ENCODE measurements at places on chromosomes 16 and 17.

DNA sequence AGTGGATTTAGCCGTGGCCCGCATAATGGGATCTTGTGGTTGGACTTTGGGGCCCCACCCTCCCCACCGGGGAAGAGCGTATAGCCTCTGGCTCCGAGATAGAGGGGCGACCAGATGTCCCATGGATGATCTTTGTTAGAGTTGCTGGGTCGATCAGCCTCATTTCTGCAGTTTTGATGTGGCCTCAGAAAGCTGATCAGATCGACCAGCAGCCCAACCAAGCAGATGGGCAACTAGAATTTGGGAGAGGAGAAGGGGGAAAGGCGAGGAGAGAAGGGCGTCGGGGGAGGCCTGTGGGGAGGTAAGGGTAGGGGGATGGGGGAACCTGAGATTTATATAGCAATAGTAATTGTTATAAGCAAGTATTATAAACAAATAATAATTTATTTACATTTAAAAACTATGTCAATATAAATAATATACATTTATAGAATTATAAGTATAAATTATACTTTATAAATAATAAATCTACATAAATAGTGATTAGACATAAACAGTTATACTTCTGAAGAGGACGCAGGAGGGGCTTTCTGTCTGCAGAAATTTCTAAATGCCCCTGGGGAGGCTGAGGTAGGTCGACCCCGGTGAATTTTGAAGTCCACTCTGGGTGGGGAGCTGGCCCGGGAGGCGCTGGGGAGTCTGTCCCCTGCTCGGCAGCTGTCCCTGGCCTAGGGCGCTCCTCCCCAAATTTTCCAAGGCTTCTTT is 136.3 kb downstream of the KCNJ12 start:
- no peak for DNase-seq

DNA sequence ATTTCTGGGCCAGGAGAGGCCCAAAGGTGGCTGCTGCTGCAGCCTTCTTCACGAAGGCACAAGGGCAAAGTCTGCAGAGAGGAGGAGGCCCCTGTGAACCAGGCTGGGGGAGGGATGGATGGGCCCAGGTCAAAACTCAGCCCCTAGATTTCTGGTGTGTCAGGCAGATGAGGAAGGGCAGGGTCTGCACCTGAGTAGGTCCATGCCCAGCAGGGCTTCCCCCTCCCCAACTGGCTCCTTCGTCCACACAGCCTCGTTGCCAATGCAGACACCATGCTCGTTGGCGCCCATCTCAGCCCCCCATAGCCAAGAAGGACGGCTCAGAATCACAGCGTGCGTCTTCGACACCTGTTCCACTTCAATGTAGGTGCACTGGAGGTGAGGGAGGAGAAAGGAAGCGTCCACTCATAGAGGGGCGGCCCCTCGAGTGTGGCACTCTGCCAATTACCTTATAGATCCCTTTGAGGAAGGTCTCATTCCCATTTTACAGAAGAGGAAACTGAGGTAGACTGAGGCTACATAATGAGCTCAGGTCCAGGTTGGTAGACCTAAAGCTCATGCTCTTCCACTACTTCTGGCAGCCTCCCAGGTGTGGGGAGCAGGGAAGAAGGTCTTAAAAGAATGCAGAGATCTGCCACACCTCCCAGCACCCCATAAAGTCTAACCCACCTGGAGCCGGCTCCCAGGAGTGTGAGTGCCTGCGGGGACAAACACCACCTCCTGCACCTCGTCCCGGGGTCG is 902 bp downstream of the SCRN2 start:
- DNase-seq: no peak

DNA sequence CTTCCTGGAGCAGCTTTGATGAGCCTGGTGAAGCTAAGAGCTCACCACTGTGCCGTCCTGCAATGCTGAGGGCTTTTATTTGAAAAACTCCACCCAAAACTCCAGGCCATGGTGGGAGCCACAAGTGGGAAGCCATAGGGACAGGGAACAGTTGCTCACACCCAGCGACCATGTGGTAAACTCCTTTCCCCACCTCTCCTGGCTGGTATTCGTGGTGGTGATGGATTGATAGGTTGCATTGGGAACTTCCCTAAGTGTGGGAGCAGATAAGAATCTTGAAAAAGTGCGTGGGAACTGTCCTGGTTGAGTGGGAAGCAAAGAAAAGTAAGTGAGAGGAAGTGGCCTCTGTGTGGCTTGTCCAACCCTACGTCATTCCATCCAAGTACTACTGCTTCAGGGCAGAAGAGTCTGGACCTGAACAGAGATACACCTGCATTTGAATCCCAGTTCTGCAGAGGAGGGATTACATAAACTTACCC is at the start of gene CCL1:
TSS of gene CCL1 (minus strand) at position 51 of the 479 bp plus-strand sequence. CDS start 72 bp downstream, outside the sequence.
- no peak for DNase-seq

DNA sequence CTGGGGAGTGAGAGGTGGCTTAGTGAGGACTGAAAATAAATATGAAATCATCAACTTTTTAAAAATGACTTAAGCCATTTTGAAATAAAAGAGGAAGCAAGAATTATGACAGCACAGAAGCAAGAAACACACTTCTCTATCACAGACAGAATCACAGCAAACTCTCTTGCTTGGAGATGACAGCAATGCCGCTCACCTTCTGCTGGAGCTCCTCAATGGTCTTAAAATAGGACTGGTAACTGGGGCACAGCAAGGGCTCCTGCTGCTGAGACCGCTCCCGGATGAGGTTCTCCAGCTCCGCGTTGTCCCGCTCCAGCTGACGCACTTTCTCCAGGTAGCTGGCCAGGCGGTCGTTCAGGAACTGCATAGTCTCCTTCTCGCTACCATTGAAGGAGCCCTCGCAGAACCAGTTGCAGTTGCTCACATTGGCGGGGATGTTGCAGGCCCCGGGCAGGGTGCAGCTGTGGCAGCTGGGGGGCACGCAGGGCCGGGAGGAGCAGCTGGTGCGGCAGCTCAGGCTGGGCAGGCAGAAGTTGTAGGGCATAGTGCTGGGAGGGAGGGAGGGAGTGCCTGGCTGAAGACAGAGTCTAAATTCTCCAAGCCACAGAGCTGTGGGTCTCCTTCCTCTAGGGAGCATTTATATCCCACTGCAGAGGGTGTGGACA is at the start of gene KRT31:
TSS of gene KRT31 (minus strand) at position 613 of the 665 bp plus-strand sequence. CDS start at position 544, 69 bp downstream.
- no peak for DNase-seq

GRCh38 chr17:31386542-31387075 is 4.9 kb upstream of the RAB11FIP4 start:
- DNase-seq: no peak

DNA sequence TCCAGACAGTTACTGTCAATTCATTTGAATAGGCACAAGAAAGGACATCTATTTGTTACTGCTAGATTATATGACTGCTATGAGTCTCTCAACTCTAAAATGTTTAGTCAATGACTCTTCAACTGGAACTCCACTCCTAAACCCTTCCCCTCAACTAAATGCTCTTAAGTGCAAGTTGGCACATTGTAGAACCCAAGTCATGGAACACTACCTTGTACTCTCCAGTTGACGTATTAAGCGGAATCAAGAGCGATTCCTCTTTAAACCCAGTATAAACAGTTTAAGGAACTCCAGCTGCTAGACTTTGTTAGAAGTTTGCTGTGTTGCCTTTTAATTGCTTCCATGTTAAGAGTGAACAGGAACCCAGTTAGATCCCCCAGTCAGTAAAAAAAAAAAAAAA is 44.6 kb downstream of the STH start:
- no peak for DNase-seq

DNA sequence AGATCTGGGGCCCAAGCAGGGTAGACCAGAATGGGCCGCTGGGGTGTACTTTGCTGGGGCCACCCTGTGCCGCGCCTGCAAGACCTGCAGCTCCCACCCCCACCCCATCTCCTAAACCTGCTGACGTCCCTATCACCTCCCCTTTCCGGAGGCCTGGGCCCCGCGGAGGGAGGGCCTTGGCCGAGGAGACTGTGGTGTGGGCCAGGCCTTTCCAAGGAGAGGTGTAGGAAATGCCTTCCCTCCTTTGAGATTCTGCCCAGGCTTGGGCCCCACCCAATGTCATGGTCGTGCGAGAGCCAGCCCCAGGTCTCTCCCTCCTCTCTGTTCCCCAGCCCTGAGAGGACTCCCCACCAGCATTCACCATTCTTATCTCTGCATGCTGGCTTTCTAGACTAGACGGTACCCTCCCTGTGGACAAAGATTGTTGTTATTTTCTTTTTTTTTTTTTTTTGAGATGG is 3.9 kb upstream of the WFIKKN2 start:
- DNase-seq: no peak

- DNase-seq: no peak
Observed at GRCh38 chr16:70444249-70445063, 5.6 kb upstream of the ST3GAL2 start.

GRCh38 chr17:45790296-45790922 is 6.3 kb downstream of the CRHR1 start:
- DNase-seq: no peak

- DNase-seq: no peak
Observed at GRCh38 chr16:58584831-58585505, 44.7 kb downstream of the CNOT1 start.

DNA sequence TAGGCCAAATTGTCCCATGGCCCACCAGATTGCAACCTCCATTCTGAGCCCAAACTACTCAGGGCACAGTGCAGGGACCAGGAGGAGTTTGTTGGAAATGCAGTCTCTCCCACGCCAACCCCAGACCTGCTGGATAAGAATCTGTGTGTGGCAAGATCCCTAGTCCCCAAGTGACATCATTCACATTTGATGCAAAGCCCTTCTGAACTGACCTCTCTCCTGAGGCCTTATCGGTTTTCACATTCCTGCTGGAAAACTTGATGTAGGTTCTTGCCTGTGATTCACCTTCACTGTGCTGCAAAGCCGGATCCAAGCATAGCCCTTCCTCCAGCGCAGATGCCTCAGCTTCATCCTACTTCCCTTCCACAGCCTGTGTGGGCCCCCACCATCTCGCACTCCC is 6.6 kb upstream of the SHCBP1 start:
- DNase-seq: no peak

GRCh38 chr16:57299009-57299718 is 14.7 kb upstream of the PLLP start:
- DNase-seq: no peak

All from astrocyte of the spinal cord (primary cell).